ENCODE measurements at places on chromosomes 5 and 9. TPM values are rescaled to one million over a fixed set of nuclear protein-coding genes. Genes with fewer than 3 reads are reported as not detected.
A peak's percentile ranks its signal among the peaks of the same experiment; 100 is the strongest.

SLC34A3 gene
- total RNA-seq, result 0.27 TPM

WDR5 gene
- total RNA-seq, result 46.8 TPM

KCNMB1 gene
- total RNA-seq, result not detected

PCDHB11 gene
- total RNA-seq, result 4.7 TPM

EIF4E1B gene
- not detected for total RNA-seq

LMAN2 gene
- 111 TPM for total RNA-seq

DNA sequence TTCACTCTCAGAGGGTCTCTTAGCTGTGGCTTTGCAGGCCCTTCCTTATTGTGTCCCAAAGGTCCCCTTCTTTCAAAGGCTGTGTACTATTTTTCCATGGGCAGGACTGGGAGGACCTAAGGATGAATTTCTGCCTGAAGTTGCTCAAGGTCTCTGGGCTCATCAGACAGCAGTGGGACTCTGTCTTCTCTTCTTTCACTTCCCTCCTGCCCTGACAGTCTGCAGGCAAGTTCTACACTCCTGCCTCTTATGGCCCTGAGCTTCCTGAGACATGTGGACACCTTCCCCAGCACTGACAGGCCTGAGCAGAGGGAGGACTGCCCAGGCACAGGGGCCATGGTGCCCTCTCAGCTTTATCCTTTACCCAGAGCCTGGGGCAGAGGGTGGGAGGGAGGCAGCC lies 14.8 kb downstream of the ENHO start:
- no peak for DNase-seq

- DNase-seq, result no peak
These were observed 395.9 kb downstream of the PSAT1 start for GRCh38 chr9:78692871-78693270.

DNA sequence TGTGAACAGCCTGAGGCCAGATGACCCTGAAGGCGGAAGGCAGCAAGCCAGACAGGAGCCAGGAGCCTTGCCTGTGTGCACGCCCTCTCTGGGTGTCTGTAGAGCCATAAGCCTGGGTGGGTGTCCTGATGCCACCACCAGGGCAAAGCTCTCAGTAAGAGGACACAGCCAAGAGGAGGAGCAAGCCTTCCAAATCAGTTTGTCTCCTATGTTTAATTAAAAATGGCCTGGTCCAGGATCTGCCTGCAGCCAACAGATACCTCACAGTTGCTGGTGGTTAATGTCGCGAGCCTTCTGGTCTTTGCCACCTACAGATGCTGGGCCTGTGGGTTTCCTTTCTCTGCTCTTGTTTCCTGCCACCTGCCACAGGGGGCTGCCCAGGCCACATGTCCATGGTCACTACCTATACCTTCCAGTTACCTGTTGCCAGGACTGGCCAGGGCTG lies 56.9 kb downstream of the SYK start:
- no peak for DNase-seq

GRCh38 chr9:80144856-80145255 lies 573.1 kb downstream of the TLE4 start:
- no peak for DNase-seq

- DNase-seq, result no peak
These were observed 101.7 kb upstream of the SPOCK1 start for GRCh38 chr5:137600721-137601360.

DNA sequence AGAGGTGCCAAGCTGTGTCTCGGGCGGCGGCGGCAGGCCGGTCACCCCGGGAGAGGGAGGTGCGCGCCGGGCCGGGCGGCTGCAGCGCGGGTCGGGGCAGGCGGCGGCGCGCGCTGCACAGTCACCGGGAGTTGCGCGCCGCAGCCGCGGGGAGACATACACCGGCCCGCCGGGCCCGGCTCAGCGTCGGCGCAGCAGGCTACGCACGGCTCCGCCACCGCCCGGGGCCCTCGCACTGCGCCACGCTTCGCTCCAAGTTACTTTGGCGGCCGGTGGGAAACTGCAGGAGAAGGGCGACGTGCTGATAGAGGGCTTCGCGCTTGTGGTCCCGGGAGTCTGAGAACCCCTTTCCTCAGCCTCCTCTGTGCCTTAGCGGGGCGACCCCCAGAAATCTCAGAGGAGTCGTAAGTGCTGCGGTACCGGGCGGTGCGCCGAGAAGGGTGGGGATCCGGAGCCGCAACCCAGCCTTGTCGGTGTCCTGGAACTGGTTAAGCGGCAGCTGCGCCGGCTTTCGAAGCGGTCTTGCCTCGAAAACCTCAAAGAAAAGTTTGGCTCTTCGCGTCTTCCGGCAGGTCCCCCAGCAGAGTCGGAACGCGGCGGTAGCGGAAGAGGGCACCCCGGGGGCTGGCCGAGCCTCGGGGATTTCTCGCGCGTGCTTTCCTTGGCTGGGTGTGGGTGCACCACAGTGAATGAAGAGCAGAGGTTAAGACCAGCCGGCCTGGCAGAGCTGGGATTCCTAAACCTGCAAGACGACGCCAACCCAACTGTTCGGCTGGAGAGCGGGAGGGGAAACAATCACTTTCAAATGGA lies at the start of gene EFNA5:
Gene EFNA5, minus strand, starts transcription at position 6 of the 810 bp plus-strand sequence.
- peak; percentile 30 for DNase-seq

DNA sequence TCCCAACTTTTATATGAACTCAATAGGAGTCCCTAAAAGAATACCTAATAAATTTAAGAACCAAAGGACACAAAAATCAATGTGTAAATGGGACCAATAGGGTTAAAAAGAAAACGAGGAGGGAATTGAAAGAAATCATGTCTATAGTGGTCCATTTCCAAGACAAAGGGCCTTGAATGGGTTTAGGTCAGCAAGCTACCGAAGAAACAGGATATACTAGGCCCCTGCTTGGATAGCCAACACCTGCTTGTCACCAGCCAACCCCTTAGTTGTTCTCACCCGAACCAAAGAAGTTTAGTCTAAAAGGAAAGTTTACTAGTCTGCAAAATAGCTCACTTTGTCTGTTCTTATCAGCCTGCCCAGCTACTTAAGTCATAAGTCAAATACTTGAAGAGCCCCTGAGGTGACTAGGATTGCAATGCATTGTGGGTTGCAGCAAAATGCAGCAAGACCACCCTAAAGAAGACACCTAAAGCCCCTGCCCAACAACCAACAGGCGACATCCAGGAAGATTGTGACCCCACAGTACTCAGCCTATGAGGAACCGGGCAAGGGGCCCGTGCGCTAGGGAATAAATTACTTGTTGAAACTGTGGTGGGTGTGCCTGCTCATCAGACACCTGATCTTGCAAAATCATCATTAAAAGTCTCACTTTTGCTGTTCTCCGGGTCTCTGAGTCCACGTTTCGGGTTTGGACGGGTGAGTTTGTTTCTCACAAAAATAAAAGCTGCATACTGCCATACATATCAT lies 183.9 kb upstream of the PPP1R26 start:
- no peak for DNase-seq

DNA sequence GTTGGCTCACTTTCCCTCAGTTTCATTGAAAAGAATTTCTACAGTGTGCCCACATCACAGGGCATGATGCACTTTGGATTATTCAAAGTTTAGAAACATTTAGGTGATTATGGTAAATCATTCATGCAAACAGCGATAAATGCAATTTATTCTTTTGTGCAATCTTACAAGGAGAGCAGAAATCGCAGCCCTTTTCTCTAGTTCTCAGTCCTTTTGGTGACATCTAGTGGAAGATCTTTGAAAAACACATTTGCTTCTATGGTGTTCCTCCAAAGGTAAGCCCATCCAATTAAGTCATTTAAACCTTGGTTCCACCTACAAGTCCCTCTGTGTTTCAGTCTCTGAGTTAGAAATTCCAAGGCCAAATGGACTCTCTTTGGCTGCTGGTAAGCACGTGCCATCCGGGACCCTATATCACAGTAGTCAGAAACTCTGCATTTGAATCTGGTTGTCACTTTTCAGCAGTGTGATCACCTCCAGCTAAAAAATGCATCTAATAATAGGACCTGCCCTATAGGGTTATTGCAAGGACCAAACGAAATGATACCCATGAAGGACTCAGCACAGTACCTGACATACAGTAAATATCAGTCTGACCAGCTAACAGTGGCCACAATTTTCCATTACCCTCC lies 66.4 kb downstream of the MACROH2A1 start:
- DNase-seq, result no peak

GRCh38 chr9:5869315-5870019 lies 21.2 kb upstream of the MLANA start:
- no peak for DNase-seq

Data from progenitor cell of endocrine pancreas (in vitro differentiated cells).